ENCODE measurements at places on chromosomes 1 and 21.

GRCh38 chr1:183864611-183865010, 59.7 kb downstream of the RGL1 start:
- no peak for DNase-seq

DNA sequence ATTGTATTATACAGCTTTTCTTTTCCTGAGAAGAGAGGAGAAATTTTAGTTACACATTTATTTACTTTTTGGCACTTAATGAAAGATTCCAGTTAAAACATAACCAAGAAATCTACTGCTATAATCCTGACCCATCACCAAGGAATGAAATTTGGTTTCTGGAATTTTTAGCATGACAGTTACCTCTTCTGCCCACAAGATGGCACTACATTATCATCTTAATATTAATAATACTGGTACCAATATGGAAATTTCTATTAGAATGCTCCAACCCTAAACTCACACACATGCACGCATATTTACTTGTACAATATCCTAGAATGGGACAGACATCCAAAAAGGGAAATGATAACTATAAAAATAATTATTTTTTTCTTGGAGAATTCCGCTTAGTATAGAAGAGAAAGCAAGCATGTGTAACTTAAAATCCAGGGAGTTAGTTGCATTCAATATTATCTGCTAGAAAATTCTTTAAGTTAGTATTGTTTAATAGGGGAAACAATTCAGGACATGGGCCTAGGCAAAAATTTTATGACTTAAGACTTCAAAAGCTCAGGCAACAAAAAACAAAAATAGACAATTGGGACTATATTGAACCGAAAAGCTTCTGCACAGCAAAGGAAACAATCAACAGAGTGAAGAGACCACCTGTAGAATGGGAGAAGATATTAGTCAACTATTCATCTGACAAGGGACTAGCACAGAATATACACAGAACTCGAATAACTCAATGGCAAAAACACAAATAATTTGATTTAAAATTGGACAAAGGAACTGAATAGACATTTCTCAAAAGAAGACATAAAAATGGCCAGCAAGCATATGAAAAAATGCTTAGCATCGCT, 37.4 kb downstream of the MAP3K21 start:
- peak; percentile 37 for DNase-seq

- DNase-seq, result peak; percentile 60
Measured at GRCh38 chr1:50978144-50978851, 8.3 kb downstream of the CDKN2C start.

DNA sequence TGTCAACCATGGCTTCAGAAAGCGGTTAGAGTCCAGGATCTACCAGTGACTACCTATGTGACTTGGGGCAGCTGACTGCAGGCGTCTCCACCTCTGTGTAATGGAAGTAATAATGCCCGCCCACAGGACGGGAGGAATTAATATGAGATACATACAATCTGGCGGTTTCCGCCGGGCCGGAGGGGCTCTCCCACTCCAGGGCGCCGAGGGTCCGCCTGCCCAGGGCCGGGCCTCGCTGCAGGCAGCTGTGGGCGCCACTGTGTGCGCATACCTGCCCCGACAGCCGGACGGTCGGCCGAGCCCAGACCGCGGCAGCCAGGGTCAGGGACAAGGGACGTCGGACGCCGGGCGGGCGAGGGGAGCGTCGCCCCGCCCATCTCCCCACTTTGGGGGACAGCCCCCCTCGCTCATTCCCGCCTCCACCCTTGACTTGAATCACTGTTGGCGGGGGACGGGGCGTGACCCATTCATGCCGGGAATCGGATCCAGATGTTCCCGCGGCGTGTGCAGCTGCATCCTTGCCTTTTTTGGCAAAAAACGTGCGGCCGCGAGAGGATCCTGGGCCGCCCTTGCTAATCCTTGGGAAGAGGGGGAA, 6.0 kb upstream of the SF3A3 start:
- no peak for DNase-seq

GRCh38 chr1:189356206-189356605, 1121.5 kb downstream of the BRINP3 start:
- no peak for DNase-seq

GRCh38 chr1:187624812-187625545, 796.2 kb downstream of the PLA2G4A start:
- no peak for DNase-seq

DNA sequence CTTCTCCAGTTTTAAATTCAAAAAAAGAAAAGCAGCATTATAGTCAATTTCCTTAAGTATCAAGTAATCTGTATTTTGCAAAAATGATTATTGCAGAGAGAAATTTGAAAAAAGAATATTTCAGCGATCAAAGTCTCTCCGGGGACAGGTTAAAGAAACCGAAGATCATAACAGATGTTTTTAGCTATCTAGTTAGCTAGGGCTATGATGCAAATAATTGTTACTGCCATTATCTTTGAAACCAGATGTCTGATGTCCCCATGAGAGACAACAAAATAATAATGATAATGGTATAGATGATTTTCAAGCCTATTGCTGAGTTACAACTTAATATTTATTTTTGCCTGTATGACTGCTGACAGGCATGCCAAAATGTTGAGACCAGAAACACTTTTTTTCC, 1326.0 kb downstream of the PLA2G4A start:
- no peak for DNase-seq

DNA sequence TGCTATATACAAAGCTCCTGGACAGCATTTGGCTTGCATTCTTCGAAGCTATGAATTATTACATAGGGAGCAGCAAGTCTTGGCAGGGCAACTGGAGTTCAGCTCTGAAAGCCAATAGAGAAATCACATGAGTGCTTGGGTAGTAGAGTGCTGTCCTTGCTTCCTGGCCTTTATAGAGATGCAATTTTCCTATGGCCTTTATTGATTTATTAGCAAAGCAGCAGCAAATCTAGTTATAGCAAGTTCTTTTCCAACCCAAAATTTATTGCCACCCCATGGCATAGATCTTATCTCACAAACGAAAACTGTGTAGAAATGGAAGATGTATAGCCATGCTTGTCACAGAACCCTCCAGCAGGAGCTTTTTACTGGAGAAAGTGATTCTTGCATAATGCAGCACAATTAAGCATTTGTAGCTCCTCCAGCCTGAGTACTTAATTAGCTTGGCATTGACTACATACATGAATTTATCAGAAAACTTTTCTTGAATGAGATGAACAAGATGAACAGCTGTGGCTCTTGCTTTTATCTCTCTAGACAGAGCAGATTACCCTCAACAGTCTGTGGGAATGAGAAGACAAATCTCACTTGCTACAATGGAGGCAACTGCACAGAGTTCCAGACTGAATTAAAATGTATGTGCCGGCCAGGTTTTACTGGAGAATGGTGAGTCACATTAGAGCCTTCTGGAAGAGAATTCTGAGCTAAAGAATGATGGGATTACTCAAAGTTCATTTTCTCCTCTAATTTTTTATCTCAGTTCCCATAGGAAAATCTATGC, 170.1 kb downstream of the CRB1 start:
- no peak for DNase-seq

DNA sequence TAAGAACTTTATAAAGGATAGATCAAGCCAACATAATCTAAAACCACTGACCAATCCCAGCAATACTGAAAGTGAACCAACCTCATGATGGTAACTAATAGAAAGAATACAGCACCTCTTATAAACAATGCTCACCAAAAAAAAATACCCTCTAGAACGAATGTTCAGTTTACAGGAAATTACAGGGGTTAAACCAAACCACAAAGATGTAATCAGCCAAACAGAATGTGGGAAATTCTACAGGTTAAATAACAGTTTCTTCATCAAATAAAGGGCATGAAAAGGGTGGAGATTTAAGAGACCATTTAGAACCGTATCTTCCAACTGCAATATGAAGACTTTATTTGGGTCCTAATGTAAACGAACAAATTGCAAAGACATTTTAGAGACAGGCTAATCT, 30.4 kb downstream of the ARID4B start:
- no peak for DNase-seq

- DNase-seq, result no peak
Measured at GRCh38 chr1:12409681-12410080, 179.9 kb downstream of the VPS13D start.

DNA sequence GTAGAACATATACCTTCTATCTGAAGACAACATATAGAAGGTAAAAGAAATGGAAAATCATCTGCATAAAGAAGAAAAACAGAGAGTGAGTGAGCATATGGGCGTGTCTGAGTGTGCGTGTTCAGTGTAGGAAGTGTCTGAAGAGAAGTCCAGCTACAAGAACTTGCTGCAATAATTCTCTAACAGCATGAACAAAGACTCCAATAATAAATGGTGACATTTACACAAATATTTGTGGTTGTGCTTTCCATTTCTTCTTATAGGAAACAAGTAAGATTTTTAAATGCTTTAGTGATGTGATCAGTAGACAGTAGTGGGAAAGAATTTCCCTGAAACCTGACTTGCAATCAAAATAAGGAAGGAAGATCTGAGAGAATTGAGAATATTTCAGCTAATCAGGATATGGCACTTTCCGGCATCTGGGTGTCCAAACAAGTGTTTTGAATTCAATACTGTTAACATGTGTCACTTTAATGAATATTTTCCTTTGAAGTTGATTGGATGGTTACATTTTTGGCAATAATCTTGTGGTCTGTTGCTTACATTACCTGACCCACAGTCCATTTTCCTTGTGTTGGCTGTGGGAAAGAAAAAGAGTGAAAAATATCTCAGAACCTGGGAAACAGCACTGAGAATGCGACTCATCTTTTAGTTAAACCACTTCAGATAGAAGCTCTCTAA, 154.0 kb downstream of the TGFB2 start:
- DNase-seq, result peak; percentile 72

Measured in SK-MEL-5 (cell line).